D721Med (cell line): ENCODE measurements at places on chromosomes 3 and 15.

DNA sequence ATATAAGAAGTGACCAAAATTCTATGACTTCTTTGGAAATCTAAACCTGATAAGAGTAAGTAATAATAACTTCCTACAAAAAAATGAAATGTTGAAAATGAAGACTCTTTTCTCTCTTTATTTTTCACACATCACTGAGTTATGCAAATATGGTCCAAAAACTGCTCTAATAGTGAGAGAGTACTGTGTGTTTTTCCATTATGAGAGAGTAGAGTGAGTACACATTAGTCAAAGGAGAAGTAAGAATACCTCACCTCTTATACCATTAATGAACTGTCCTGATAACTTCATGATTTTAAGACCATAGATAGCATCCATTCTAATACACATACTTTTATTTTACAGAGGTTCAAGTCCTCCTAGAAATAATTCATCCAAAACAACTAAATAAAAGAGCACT lies 1310.2 kb downstream of the SI start:
- DNase-seq: no peak

GRCh38 chr3:172654470-172654869 lies 56.4 kb downstream of the NCEH1 start:
- no peak for DNase-seq

DNA sequence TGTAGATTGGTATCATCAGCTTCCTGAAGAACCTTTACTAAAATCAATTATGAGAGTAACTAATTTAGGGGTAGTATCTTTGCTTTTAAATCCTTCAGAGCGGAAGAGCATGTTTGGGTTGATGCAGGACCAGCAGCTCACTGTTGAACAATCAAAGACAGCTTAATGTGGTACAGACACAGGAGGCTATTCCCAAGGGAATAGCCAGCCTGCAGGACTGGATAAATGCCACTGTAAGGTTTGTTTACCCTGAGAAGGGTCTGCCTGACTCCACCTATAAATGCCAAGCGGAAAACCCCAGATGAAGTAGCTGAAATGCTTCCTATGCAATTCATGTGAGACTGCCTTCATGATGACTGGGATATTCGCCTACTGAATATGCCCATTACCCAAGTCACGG lies 16.0 kb upstream of the STAC start:
- DNase-seq: no peak

- no peak for DNase-seq
Observed at GRCh38 chr3:187367561-187368103, 553 bp upstream of the RTP4 start.

- DNase-seq: no peak
Observed at GRCh38 chr3:9649791-9650521, 651 bp downstream of the MTMR14 start.

DNA sequence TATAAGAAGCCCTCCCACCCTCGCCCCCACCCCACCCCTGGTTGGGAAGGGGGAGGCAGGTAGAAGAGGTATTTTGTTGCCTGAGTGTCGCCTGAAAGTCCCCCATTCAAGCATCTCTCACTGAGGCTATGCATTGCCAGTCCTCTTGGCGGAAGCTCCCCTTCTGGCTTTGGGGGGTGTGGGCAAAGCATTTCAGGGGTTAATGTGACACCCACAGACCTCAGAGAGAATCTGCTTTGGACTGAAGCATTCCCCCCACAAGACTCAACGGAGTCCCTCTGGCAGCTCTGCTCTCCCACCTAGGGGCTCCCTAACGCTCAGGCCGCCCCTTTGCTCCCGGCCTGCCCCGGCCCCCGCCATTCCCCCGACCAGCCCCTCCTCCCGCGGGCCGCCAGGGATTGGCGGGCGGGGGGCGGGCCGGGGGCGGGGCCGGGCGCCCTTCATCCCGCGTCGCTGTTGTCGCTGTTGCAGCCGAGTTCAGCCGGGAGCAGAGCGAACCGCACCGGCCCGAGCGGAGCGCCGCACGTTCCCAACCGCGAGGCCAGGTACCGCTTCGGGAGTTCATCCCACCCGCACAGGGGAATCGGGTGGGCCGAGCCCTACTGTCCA lies at the start of gene SLC38A3:
TSS of gene SLC38A3 (plus strand) at position 468 of the 609 bp plus-strand sequence. CDS start 8,929 bp downstream, outside the sequence.
- DNase-seq: peak; percentile 96

DNA sequence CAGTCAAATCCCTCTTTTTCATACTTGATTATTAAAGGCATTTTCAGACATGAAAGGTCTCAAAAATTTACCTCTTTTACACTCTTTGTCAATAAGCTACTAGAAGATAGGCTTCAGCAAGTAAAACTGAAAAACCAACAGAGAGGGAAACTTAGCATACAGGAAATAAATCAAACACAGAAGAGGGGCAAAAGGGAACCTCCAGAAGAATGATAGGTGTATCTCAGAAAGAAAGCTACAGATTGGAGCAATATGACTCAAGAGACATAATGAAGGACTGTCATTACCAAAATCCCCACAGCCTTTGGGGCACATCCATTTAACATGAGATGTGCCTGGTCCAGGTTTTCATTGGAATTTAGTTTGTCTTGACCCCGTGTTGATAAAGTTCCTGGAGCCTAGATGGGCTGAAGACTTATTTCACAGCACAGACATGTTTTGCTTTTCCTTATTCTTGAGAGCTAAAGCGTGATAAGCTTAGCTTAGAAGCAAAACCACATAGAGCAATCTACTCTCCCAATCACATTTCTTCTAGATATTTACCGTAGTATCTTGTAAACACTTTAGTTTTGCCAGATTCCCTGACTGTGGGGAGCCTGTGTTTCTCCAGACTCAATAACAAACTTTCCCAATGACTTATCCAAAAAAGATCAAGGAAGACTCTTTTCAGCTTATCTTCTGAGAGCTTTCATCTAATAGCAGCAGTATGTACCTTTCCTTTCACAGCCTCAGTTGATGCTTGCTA lies 11.7 kb downstream of the LRRFIP2 start:
- DNase-seq: no peak

DNA sequence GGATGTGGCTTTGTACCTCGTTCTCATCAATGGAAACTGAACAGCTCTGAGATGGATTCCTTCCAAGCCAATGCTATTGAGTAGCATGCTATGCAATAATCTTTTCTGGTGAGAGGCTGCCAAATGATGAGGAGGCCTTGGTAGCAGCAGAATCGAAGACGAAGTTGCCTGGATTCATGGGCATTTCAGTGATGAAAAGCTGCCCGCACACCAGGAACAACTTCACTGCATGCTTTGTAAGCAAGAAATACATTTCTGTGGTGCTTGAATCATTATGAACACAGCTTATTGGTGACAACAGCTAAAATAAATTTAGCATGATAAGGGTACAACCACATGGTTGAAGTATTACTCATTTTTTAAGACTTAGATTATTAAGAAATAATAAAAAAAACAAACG lies 246.8 kb upstream of the ROBO1 start:
- DNase-seq: no peak

GRCh38 chr15:64622410-64623260 lies 152.8 kb downstream of the RBPMS2 start:
- no peak for DNase-seq

- no peak for DNase-seq
Observed at GRCh38 chr3:100796556-100796955, 87.3 kb downstream of the TFG start.

- no peak for DNase-seq
Observed at GRCh38 chr3:49454458-49454857, 15.6 kb upstream of the DAG1 start.

GRCh38 chr3:67458896-67459530 lies 195.4 kb downstream of the SUCLG2 start:
- DNase-seq: no peak

DNA sequence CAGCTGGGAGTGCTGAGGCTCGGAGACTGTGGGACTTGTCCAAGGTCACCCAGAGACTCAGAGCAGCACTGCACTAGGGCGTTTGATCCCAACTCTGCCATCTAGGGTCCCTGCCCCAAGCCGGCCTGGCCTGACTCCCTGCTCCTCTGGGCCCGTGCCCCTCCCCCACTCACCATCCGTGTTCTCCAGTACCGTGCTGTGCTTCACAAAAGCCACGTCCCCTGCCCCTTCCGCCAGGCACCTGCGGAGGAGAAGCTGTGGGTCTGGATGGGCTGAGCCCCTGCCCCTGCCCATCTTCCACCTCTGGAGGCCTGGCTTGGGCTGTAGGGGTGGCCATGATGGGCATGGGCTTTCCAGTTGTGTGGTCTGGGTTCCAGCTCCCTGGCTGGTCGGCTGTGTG lies 8.4 kb downstream of the MELTF start:
- DNase-seq: peak; percentile 6

DNA sequence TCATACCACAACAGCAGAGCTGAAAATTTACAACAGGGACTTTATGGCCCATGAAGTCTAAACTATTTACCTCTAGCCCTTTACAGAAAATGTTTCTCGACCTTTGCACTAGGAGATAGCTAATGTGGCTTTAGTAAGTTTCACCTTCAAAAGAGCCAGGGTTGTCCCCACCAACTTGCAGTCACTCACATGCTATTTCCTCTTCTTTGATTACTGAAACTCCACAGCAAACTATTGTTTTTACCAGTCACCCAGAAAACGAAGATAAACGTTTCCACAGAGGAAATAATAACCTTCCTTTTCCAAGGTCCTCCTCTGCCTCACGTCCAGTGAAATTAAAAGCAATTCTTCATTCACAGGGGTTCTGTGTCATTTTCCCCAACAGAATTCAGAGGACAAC lies 48.2 kb downstream of the WWTR1 start:
- DNase-seq: no peak

- no peak for DNase-seq
Observed at GRCh38 chr3:104257486-104257885, 1109.2 kb upstream of the ALCAM start.

DNA sequence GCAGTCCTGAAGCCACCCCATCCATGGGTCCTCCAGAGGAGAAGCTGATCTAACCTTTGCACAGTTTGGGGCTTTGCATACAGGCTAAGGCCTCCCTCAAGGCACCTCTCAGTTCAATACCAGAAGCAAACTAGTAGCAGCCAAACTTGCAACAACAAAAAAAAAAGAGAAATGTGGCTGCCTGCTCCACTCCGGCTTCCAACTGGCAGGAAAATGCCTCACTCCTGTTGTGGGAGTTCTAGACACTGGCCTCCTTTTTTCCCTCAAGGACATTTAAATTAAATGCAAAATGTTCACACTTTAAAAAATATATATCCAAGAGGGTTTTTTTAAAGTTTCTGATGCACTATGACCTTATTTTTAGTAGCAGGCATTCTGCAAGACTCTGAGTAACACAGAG lies 216.0 kb upstream of the TPM1 start:
- no peak for DNase-seq

- no peak for DNase-seq
Observed at GRCh38 chr3:57048728-57049127, 11.7 kb upstream of the SPATA12 start.

- DNase-seq: no peak
Observed at GRCh38 chr15:58512522-58512921, 80.7 kb downstream of the LIPC start.

GRCh38 chr3:153250446-153250845 lies 88.4 kb downstream of the RAP2B start:
- no peak for DNase-seq

DNA sequence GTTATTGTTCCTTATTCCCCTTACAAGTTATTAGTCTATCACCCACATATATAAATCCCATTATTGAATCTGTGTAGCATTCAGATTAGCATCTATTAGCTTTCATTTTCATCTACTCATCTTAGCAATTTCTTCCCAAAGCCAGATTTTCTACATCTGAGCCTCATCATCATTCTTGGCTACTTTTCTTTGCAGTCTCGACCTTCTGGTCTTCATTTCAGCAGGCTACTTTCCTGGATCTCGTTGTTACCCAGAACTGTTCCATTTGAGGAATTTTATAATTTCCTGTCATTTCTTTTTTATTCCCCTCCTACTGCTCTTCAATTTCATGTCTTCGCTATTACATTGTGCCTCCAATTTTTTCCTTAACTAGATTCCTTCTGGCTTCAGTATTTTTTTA lies 51.8 kb downstream of the SPRED1 start:
- no peak for DNase-seq

- no peak for DNase-seq
Observed at GRCh38 chr3:49563040-49563578, 8.8 kb downstream of the BSN start.

DNA sequence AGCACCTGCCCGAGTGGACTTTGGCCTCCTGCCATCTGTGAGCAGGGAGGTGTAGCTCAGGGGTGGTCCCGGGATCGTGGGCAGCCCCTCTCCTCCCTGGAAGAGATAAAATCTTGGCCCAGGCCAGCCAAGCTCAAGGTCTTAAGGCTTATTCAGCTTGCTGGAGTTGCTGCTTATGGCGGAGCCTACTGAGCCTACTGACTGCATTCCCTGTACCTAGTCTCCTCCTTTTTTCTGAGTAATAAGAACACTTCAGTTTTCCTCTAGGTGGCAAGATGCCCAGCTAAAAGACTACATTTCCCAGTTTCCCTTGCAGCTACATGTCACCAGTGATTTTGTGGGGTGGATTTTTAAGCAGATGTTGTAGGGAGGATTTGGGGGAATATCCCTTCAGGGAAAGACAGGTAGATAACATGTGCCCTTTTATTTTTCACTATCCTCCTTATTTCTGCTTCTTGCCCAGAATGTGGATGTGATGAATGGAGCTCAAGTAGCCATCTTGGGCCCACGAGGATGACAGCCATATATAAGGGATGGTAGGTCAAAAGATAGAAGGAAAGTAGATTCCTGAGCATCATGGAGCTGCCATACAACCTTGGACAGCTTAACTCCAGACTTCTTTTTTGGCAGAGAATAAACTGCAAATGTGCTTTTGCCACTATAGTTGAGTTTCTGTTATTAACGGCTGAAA lies 41.4 kb upstream of the INSYN1 start:
- no peak for DNase-seq

DNA sequence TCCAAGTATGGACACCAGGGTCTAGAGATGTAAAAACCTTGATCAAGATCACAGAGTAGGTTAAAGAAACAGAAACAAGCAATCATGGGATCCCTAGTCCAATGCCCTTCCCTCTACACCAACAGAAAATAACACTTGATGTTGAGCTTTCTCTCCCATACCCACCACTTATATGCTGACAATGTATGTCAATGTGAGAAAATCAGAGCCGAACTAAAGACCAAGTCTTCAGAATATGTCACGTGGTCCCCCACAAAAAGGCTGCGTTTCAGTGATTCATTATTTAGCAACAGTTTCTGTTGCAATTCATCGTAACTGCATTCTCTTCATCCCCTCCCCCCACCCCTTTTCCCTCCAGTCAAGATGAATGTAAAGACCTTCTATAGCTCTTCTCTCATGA lies 278.9 kb upstream of the STT3B start:
- no peak for DNase-seq

- no peak for DNase-seq
Observed at GRCh38 chr3:12963922-12964701, 109.1 kb downstream of the IQSEC1 start.

DNA sequence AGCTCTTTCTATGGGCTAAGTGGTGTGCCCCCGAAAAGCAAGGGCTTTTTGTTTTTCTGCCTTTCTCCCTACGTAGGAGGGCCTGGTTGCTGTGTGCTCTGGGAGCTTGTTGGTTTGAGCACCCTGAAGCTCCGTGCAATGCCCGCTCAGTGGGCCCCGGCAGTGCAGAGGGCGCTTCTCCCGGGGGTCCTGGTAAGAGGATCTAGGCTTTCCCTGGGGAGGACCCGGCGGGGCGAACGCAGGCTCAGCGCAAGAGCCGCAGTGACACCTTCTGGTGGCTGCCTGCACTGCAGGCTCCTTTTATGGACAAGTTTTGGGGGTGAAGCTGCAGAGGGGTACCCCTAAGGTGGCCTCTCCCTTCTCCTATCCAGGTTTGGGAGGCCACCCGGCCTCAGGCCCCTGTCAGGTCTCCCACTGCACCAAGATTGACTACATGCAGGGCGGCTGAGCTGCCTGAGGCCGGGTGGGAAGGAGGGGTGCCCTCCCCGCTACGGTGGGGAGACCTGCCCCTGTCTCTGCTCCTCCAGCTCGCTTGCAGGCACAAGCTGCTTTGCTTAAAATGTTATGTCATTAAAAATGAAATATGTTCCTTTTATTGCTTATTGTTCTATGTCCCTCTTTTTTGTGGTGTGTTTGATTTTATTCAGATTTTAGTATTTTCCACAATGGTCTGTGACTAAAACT lies 387.9 kb downstream of the GABRG3 start:
- DNase-seq: peak; percentile 31
